ENCODE measurements at places on chromosomes 1 and 21.

DNA sequence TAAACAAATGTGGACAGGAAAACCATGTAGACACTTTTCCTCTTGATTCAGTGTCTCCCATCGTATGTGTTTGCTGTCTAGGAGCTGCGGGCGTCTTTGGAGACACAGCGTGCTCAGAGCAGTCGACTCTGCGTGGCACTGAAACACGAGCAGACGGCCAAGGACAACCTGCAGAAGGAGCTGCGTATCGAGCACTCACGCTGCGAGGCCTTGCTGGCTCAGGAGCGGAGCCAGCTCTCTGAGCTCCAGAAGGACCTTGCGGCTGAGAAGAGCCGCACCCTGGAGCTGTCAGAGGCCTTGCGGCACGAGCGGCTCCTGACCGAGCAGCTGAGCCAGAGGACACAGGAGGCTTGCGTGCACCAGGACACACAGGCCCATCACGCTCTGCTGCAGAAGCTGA lies 27.2 kb upstream of the DIP2A start:
- DNase-seq = no peak

- peak; percentile 55 for DNase-seq
Measured at GRCh38 chr1:31715087-31715872, 11.5 kb upstream of the COL16A1 start.

DNA sequence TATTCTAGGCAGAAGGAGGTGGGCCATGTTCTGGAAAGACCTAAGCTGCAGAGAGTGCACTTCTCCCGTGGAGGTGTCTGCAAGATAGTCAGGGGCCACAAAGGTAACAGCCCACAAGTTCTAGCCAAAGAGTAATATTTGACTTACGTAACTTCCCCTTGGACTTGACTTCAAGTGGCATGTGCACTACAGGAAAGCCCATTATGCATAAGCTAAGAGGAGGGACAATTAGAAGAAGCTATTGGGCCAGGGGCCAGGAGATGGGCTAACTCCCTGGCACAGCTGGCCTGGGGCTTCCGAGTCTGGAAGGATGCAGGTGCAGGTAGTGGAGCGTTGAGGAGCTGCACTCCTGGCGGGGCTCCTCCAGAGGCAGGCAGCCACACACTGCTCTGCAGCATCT lies 58.3 kb downstream of the ERG start:
- no peak for DNase-seq

- no peak for DNase-seq
Measured at GRCh38 chr1:84862810-84863251, 30.2 kb downstream of the LPAR3 start.

GRCh38 chr21:17610911-17611310 lies 1.8 kb downstream of the BTG3 start:
- DNase-seq = no peak

DNA sequence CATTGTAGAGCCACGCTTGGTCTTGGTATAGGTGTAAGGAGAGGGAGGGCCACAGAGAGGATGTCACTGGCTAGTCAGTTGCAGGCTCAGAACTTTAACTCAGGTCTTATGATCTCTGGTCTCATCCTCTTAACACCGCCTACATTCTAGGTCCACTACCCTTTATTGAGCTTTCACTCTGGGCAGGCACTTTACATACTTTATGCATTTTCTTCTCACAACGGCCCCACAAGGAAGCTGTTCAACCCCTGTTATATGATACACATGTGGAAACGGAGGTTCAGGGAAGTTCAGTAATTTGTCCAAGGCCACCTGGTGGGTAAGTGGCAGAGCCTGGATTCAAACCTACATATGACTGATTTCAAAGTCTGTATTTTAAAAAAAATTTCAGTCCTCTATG lies 25.3 kb upstream of the RCAN3 start:
- no peak for DNase-seq

DNA sequence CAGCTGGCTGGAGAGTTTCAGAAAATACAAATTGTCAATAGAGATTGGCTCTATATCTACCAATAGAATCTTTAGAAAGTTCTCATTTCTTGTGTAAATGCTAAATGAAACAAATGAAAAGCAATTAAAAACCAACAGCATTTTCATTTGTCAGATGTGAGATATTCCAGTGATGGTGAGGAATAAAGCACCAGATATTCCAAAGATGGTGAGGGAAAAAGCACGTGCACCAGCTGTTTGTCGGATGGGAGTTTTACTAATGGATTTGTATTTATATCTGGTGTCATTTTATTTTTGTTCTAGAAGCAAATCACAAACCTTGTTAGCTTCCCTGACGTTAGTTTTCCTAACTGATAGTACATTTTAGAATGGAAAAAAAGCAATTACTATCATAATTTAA lies 188.8 kb downstream of the PCP4 start:
- no peak for DNase-seq

GRCh38 chr1:204530932-204531331 lies 14.7 kb downstream of the MDM4 start:
- DNase-seq = no peak

All from AG04450 (cell line).